ENCODE measurements at places on chromosomes 13 and 19. TPM values are rescaled to one million over a fixed set of nuclear protein-coding genes. Genes with fewer than 3 reads are reported as not detected.

DNA sequence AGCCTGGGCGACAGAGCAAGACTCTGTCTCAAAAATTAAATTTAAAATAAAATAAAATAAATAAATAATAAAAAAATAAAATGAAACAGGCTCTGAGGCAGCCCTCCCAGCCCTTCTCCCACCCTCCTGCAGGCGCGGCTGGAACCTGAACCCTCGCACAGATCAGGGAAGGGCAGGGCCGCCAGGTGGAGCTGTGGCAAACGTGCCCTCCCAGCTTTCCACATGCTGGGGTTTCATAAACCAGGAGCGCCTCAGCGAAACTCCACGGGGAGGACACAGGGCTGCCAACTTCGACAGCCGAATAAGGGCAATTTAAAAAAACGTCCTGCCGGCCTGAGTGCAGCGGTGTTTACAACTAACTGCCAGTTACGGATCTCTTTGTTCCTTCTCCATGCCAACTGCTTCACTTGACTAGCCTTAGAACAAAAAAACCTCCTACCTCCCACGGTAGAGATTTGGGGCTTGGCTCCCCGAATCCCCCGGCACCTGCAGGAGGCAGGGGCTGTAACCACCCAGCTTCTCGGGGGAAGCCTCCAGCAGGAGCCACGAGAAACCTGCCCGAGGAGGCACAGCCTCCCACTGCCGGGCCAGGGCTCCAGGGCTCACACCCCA lies 15.9 kb downstream of the ZNF787 start:
- no peaks in the 10 kb centered on the region for H3K36me3 ChIP-seq
- H3K27me3 ChIP-seq: no peaks in the 10 kb centered on the region
- no peak for DNase-seq
- H3K27ac ChIP-seq: peak overlapping the region; percentile 39

- H3K27ac ChIP-seq: no peak overlapping the region
- H3K4me3 ChIP-seq: no peak overlapping the region
- no peaks in the 10 kb centered on the region for H3K27me3 ChIP-seq
- H3K4me1 ChIP-seq: no peaks in the 10 kb centered on the region
Measured at GRCh38 chr19:38148337-38148736, 75.7 kb downstream of the DPF1 start.

DNA sequence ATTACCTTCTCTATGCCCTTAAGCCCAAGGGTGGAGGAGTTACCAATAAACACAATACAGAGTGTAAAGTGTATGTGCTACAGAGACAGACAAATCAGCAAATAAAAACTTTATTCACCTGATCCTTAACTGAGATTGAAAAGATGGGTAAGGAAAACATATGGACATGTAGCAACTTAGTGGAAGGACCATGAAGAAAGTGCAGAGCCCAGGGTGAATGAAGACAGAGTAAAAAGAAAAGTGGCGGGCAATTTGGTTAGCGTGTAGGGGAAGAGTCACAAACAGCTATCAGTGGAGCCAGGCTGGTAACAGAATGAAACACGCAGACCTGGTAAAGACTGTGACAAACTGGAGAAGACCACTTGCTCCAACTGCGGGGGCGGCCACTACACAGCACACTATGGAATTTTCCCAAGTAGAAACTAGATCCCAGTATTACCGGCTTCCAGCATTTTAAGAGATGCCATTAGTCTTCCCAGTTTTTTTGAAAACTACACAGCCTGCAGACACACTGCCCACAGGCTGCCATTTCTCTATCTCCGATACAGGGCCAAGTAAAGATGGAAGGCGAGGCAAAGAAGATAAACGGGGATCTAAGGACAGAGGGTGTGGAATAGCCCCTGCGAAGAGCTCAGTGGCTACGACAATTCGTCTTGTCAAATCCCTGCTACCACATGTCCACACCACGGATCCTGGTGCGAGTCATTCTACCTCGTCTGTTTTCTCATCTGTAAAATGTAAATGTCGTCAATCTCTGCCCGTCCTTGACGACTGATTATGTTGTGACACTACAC lies 1.2 kb downstream of the UQCRFS1 start:
- no peak overlapping the region for H3K27ac ChIP-seq
- no peaks in the 10 kb centered on the region for H3K27me3 ChIP-seq
- H3K4me1 ChIP-seq: peaks cover 6% of the 10 kb centered on the region

DNA sequence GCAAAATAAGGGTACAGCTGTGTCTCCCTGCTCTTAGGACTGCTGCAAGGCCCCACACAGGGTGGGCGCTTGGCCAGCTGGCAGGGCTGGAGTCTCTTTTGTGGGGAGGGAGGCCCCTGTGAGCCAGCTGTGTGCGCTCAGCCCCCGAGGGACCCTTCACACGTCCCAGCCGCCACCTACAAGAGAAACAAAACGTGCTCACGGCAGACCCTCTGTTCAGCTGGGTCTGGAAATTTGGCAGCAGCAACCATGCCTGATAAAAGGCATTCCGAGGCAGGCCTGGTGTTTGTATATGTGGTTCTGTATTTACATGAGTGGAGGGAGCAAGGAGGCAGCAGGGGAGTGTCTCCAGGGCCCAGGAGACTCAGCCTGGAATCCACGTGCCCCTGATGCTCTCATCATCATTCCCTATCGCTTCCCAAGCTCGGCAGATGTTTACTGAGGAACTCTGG lies 49.7 kb downstream of the CRTC1 start:
- H3K36me3 ChIP-seq: no peaks in the 10 kb centered on the region
- DNase-seq: peak; percentile 76
- H3K4me1 ChIP-seq: no peaks in the 10 kb centered on the region
- H3K27ac ChIP-seq: no peak overlapping the region

DNA sequence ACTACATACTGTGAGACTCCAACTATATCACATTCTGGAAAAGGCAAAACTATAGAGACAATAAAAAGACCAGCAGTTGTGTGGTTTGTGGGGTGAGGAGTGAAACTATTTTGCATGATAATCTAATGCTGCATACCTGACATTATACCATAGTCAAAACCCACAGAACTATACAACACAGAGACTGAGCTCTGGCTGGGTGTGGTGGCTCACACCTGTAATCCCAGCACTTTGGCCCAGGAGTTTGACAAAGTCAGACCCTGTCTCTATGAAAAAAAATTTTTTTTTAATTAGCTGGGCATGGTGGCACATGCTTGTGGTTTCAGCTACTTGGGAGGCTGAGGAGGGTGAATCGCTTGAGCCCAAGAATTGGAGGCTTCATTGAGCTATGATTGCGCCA lies 11.9 kb downstream of the ZNF541 start:
- no peaks in the 10 kb centered on the region for H3K27me3 ChIP-seq
- no peak overlapping the region for H3K27ac ChIP-seq
- H3K4me1 ChIP-seq: no peaks in the 10 kb centered on the region
- H3K4me3 ChIP-seq: no peak overlapping the region
- no peaks in the 10 kb centered on the region for H3K36me3 ChIP-seq

- peaks cover 28% of the 10 kb centered on the region for H3K4me1 ChIP-seq
- H3K4me3 ChIP-seq: no peak overlapping the region
- H3K27me3 ChIP-seq: peaks cover 41% of the 10 kb centered on the region
- DNase-seq: no peak
Measured at GRCh38 chr19:610071-610800, 20.6 kb downstream of the HCN2 start.

DNA sequence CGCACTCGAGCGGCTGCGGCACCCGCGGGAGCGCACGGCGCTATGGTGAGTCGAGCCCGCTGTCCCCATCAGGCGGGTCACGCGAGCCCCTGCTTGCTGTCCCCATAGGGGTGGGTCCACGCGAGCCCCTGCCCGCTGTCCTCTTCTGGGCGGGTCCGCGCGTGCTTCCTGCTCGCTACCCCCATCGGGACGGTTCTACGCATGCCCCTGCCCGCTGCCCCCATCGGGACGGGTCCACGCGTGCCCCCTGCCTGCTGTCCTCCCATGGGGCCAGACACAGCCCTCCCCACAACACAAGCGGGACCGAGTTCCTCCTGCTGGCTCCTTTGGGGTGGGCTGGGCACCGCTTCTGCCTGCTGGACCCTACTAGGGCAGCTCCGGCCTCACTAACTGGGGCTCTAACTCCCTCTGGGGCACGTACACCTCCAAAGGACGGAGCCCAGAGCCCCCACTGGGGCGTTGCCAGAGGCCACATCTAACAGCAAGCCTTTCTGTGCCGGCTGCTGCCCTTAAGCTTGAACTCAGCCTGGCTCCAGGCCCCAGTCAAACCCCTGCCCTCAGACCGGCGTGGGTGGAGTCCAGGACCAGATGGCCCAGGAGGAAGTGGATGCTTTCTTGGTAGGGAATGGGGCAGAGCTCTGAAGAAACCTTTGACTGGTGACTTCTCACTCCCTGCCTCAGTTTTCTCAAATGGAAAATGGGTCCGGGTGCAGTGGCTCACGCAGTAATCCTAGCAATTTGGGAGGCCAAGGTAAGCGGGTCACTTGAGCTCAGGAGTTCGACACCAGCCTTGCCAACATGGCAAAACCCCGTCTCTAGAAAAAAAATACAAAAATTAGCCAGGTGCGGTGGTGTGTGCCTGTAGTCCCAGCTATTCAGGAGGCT lies 722 bp downstream of the COLGALT1 start:
- H3K4me1 ChIP-seq: peaks cover 8% of the 10 kb centered on the region
- H3K27me3 ChIP-seq: no peaks in the 10 kb centered on the region
- H3K36me3 ChIP-seq: peaks cover 34% of the 10 kb centered on the region
- H3K4me3 ChIP-seq: peak overlapping the region; percentile 99

- no peak overlapping the region for H3K4me3 ChIP-seq
- H3K36me3 ChIP-seq: no peaks in the 10 kb centered on the region
- H3K27ac ChIP-seq: no peak overlapping the region
- no peak for DNase-seq
- no peaks in the 10 kb centered on the region for H3K27me3 ChIP-seq
Measured at GRCh38 chr19:12453495-12453894, 12.7 kb upstream of the ZNF443 start.

DNA sequence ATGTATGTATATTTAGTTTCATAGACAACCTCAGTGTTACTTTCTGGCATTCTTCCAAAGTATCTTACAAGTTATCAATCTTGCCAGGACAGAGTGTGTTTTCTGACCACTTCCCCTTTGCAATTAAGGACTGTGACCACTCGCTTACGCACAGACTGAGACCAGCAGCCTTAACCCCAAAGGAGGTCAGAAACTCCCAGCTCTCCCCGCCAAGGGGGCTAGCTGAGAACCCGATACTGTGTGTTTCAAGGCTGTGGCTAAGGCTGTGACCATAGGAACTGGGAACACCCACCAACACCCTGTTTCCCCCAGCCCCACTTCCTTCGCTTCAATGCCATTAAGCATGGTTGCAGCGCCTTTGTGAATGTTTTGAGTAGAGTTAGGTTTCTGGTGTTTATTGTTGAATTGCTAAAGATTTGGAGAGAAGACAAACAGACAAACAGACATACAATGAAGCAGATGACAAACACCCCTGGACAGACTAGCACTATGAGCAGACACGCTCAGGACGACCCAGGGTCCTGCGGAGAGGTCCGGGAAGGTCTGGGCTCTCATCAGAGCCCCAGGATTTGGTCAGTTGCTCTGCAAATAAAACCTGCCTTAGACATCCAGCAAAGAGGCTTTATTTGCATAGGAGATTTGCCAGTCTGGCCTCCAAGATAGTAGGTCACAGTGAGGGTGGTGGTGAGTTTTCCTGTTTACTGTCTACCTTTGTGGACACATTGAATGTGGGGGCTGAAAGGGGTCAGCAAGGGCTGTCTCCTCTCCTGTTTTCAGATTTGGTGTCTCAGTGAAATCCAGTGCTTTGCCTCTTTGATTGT lies 25.0 kb upstream of the TNFSF11 start:
- DNase-seq: no peak
- no peaks in the 10 kb centered on the region for H3K36me3 ChIP-seq
- no peaks in the 10 kb centered on the region for H3K4me1 ChIP-seq
- no peaks in the 10 kb centered on the region for H3K27me3 ChIP-seq
- no peak overlapping the region for H3K4me3 ChIP-seq
- H3K27ac ChIP-seq: no peak overlapping the region

GRCh38 chr19:16554776-16555175 lies 12.5 kb upstream of the CHERP start:
- no peak for DNase-seq
- no peak overlapping the region for H3K27ac ChIP-seq
- no peaks in the 10 kb centered on the region for H3K36me3 ChIP-seq
- no peaks in the 10 kb centered on the region for H3K27me3 ChIP-seq
- H3K4me3 ChIP-seq: no peak overlapping the region
- no peaks in the 10 kb centered on the region for H3K4me1 ChIP-seq

DNA sequence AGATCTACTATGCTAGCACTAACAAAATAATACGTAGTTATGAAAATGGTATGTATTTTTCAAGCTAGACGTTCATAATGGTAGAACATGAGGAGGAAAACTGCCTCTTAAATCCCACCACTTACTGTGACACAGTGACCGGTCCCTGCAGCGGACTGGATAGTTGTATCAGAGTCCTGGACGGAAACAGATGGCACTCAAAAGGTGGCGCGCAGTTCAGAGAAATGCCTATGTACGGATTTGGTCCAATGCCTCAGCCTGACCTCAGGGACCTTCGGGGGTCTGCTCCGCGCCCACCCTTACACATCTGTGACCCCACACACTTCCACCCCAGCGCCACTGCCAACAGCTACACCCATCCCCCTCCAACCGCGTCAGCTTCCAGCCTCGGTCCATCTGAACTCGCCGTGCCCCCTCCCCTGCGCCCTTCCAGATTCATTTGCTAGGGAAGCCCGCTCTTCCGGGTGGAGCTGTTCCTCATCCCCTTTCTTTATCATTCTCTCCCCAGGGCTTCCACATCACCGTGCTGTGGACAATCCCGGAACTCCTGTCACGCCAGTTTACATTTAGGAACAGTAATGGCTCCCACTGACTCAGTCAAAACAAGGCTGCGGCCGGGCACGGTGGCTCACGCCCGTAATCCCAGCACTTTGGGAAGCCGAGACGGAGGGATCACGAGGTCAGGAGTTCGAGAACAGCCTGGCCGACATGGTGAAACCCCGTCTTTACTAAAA lies 792 bp upstream of the LENG8 start:
- H3K4me1 ChIP-seq: peaks cover 30% of the 10 kb centered on the region
- peak overlapping the region; percentile 94 for H3K4me3 ChIP-seq
- no peaks in the 10 kb centered on the region for H3K27me3 ChIP-seq
- peak; percentile 63 for DNase-seq
- peak overlapping the region; percentile 99 for H3K27ac ChIP-seq

- peaks cover 50% of the 10 kb centered on the region for H3K27me3 ChIP-seq
- no peak for DNase-seq
- no peaks in the 10 kb centered on the region for H3K4me1 ChIP-seq
- H3K27ac ChIP-seq: no peak within 1 kb of the TSS
Measured at GRCh38 chr19:47994209-47994802, at the start of gene ELSPBP1. TSS of gene ELSPBP1 (plus strand) at chr19:47994632. CDS start at chr19:48008668, 14,036 bp downstream.

DNA sequence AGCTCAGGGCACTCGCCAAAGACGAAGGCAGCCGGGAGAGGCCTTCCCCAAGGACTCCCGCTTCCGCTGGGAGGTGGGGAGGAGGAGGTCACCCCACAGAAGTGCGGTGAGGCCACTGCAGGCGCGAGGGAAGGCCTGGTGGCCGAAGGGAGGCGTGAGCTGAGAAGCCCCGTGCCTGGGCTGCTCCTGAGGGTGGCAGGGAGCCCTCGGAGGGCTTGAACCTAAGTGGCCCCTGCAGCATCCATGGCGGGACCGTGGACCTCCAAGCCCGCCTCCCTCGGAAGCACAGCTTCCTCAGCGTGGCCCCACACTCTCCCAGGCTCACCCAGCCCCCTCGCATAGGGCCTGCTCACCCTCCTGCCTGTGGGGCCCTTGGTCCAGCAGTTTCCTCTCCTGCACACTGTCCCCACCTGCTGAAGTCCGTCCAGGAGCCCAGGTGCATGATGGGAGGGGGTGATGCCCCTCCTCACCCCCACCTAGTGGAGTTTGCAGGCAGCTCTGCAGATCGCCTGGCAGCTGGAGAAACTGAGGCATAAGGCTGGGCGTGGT lies 25.9 kb downstream of the EFNA2 start:
- DNase-seq: no peak
- no peaks in the 10 kb centered on the region for H3K4me1 ChIP-seq
- H3K36me3 ChIP-seq: no peaks in the 10 kb centered on the region
- peaks cover 83% of the 10 kb centered on the region for H3K27me3 ChIP-seq

Gene RGS9BP
- 0.55 TPM for total RNA-seq

Gene TPTE2
- 0.16 TPM for total RNA-seq

All from left lung (tissue), 14 donors.